ENCODE measurements at places on chromosomes 2 and 18.

DNA sequence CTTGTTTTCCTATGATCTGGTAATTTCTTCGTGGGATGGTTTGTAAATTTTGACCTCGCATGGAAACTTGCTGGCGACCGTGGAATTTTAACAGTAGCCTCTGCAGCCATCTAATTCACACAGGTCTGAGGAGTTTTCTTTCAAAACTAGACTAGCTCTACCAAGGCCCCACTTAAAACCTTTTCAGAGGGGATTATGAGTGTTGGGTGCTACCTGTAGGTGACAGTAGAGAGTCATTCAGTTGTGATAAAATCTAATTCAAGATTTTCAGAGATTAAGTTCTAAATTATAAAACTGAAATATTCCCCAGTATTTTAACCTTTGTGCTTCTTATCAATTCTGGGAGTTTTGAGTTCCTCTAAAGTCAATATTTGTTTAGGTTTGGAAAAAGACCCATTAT is 31.0 kb downstream of the THSD7B start:
- no peak for DNase-seq

DNA sequence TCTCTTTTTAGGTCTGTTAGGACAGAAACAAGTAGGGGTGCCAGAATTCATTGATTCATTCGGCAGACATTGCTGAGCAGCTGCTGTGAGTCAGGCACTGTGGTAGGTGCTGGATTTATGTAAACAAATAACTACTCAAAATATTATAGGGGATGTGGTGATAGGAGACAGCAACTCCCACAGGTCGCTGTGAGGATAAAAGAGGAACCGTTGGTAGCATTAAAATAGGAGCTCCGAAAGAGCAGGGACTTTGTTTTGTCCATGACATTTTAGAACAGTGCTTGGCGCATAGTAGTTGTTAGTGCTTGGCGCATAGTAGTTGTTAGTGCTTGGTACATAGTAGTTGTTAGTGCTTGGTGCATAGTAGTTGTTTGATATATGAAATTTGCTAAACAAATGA is 29.2 kb downstream of the ATP6V1C2 start:
- no peak for DNase-seq

- no peak for DNase-seq
Observed at GRCh38 chr2:216424274-216424673, 12.0 kb downstream of the SMARCAL1 start.

GRCh38 chr2:223270548-223270947 is 218.6 kb downstream of the KCNE4 start:
- no peak for DNase-seq

- DNase-seq, result no peak
Observed at GRCh38 chr18:45916302-45916701, 50.8 kb downstream of the EPG5 start.

- no peak for DNase-seq
Observed at GRCh38 chr18:11981192-11981542, at the start of gene IMPA2. Gene IMPA2, plus strand, starts transcription at chr18:11981507. Its CDS starts 163 bp downstream, at chr18:11981670.

- DNase-seq, result no peak
Observed at GRCh38 chr2:58957188-58957840, 716.2 kb upstream of the FANCL start.
